Effector CD8-positive, alpha-beta T cell (primary cell): ENCODE measurements at places on chromosomes 6 and 20.
A peak's percentile ranks its signal among the peaks of the same experiment; 100 is the strongest.

GRCh38 chr20:33433465-33434234 lies 9.9 kb downstream of the SNTA1 start:
- no peak for DNase-seq

DNA sequence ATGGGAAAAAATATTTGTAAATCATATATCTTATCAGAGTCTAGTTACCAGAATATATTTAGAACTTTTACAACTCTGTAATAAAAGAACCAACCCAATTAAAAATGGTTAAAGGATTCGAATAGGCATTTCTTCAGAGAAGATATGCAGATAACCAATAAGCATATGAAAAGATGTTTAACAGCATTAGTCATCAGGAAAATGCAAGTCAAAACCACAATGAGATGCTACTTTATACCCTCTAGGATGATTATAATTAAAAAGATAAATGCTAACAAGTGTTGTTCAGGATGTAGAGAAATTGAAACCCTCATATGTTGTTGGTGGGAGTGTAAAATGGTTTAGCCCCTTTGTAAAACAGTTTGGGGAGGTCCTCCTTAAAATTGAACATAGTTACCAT lies 94.1 kb downstream of the LRRC1 start:
- no peak for DNase-seq

- no peak for DNase-seq
These were observed 172.0 kb downstream of the TBC1D7 start for GRCh38 chr6:13156381-13156780.

- peak; percentile 50 for DNase-seq
These were observed 32.6 kb downstream of the C6orf15 start for GRCh38 chr6:31079656-31080261.

GRCh38 chr6:38105066-38105465 lies 285.5 kb downstream of the ZFAND3 start:
- DNase-seq, result no peak

DNA sequence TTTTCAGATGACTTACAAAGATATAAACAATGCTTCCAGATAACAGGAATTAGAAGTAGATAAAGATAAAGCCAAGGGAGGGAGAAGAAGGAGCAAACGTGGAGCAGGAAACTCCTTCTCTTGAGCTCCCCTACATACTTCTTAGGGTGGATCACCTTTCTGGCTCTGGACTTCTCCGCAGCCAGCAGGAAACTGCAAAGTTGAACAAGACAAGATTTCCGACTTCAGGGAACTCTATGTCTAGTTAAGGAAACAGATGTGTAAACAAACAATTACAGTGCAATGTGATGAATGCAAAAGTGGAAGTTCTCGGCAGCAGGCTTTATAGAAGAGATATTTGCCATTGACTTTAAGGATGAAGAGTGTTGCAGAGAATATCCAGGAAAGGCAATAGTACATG lies 134.0 kb upstream of the MARCKS start:
- DNase-seq, result no peak

- DNase-seq, result no peak
These were observed 38.0 kb upstream of the HIVEP1 start for GRCh38 chr6:11974089-11974488.

DNA sequence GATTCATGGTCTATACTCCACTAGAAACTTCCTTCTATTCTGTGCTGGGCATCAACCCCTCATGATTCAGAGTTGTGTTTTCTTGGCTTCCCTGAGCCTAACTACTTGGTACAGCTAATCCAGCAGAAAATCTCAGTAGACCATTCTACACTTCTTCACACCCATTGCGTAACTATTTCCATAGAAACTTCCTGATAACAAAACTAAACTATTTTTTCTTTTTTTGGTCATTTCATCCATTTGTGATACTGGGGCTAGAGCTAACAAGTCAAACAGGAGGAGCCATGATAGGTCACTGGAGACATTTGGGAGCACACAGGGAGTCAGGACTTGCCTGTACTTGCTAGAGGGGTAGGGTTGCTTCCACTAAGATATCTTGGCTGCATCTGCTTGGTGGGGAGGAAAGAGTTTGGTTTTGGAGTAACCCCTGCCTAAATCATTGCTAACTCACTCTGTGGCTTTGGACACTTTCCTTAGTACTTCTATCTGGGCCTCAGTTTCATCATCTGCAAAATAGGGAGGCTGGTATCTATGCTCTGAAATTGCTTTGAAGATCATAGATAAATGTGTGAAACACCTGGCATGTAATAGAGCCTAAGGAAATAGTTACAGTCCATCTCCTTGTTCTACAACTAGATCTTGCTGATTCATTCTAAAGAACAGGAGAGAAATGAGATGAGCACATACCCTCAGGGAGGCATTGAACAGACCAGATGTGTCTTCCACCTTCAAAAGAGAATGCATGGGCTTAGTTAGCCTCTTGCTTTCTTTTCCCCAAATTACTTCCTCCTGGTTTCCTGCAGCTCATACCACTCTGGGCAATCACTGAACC lies 127.9 kb upstream of the ADGRF1 start:
- DNase-seq, result no peak

- DNase-seq, result no peak
These were observed 79.6 kb downstream of the YTHDF1 start for GRCh38 chr20:63136296-63136695.

DNA sequence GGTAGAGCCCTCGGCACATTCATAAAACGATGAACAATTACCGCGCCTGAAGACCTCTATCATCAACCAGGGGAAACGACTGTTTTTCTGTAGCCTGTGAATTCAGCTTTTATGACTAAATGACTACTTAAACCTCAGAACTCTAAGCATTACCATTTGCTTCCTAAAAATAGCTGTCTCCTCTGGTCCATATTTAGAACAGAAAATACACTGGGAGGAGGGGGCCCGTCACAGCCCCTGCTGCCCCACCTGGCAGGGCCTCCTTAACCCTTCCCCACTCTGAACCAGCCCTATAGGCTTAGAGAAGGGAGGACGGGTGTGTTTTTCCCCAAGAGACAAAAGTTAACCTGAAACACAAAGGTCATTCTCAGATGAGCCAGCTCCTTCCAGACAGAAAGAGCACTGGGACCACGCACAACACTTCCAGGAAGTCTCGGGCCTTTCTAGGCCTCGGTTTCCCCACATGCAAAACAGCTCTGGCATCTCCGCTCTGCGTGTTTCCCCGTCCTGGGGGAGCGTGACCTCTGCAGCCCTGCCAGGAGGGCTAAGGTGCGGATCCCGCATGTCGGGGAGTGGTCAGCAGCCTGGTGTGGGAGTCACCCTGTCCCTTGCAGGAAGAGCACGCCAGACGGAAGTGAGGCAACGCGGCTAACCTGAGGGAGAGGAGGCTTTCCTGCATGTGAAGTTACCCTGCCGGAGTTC lies 193.9 kb downstream of the DLL1 start:
- no peak for DNase-seq

- DNase-seq, result no peak
These were observed 25.8 kb downstream of the MAP7 start for GRCh38 chr6:136524339-136524935.

DNA sequence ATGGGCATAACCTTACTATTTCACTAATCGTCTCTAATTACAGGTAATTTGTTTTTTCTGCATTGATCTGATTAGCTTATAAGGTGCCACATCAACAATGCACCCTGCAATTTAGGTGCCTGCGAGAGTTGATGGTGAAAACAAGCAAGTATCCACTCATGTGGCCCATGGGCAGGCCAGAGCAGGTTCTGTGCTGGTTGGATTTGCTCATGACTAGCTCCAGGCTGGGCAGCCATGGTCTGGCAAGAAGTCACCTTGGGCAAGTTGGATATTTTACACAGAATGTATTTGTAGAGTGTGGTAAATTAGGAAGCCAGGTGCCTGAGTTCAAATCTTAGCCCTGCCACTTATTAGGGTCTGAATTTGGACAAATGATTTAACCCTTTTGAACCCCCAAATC lies 25.3 kb downstream of the RAB44 start:
- no peak for DNase-seq

DNA sequence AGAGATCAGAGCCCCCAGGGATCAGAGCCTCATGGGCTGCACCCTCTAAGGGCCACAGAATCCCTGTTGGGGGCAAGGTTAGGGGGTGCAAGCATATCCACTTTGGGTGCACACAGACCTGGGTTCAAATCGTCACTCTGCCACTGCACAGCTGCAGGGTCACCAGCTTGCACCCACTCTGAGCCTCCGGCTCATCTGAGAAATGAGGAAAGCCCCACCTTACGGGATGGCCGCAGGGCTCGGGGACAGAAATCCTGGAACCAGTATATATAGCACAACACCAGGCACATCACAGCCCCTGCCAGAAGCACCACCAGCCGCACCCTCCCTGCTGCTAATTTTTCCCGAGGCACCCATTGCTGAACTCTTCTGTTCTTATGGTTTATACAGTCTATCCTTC lies 169.6 kb downstream of the NFATC2 start:
- no peak for DNase-seq
